ENCODE measurements at places on chromosomes 4 and X. TPM values are rescaled to one million over a fixed set of nuclear protein-coding genes. Genes with fewer than 3 reads are reported as not detected.

DNA sequence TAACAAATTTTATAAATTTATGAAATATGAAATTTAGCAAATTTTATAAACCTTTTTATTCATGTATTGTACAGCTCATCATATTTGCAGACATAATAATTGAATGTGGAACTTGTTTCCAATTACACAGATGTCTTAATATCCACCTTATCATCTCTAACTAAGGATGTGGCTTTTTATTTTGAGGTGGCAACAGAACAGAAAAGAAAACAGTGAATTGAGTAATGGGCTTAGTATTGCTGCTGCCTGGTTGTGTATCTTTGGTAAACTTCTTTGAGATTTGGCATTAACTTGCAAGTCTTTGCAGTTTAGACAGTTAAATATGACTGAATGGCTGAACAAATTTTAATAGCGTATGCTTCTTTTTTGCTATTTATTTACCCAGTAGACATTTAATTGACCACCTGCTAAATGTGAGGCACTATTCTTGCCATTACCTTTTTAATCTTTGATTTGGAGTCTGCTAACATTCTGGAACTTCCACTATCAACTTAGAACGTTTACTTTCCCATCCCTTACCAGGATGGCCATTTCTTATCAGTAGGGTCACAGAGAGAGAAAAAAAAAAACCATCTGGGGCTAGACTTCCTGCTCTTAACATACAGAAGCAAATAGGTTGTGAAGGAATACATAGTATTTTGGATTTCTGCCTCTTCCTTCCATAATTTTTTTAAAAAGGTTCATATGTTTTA is 44.8 kb downstream of the CLCN3 start:
- DNase-seq = no peak

DNA sequence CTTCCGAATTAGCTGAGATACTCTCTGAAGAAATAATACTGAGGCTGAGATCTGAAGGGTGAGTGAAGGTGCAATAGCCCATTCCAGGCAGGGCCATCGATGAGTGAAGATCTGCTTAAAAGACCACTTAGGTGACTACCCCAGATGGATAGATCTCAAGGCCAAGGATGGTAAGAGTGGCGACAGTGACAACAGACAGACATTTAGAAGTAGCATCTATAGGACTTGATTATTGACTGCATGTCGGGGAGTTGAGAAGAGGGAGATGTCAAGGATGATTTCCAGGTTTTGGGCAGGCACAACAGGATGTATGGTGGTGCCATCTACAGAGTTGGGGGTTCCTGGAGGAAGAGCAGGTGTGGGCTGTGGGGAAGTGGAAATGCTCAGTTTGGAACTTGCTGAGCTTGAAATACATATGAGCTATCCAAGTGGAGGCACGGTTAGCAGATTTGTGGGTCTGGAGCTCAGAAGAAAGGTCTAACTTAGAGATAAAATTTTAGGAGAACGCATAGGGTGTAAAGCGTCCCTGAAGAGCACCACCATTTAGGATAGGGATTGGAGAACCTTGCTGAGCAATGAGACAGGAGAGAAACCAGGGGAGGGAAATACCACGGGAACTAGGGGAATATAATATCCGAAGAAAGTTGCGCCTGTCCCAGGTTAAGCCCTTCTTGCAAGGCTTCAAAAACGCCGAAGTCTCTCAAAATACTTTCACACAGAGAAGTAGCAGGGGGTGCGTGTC is 688 bp downstream of the UFSP2 start:
- DNase-seq = no peak

DNA sequence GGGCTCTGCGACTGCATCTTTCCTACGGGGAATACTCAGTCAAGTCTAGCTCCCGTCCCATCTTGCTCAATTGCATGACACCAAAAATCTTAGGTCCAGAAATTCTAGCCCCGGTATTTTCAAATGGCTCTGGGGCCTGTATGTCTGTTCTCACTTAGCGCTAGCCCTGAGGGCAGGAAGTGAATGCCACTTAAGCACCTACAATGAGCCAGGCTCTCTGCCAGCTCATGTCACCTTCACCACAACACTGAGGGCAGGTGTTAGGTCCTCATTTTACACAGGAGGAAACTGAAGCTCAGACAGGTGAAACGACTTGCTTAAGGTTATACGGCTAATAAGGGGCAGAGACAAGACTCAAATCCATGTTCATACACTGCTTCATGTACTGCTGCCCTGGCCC is 282.8 kb downstream of the PPP1R2C start:
- DNase-seq = no peak

- no peak for DNase-seq
These were observed 36.6 kb downstream of the METTL14 start for GRCh38 chr4:118721752-118722151.

GRCh38 chr4:101348995-101349800 is 1.9 kb upstream of the PPP3CA start:
- DNase-seq = no peak

- no peak for DNase-seq
These were observed 6.6 kb downstream of the CCDC110 start for GRCh38 chr4:185464887-185465286.

DNA sequence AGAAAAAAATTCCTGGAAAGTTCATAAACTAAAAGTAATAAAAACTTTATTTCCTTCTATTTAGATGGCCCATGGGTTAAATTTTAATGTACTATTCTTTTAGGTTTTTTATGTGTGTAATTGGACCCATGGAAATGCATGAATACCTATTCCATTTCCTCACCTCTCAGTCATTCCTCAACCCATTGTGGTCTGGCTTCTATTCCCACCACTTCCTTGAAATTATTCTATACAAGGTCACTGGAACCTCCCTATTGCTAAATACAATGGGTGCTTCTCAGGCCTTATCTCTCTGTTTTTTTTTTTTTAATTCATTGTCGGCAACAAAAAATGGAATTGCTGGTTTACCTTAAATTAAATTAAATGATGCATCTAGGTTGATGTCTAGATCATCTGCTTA is 17.2 kb downstream of the SLC39A8 start:
- DNase-seq = no peak

GRCh38 chr4:82891707-82892466 is 934 bp upstream of the SEC31A start:
- no peak for DNase-seq

DNA sequence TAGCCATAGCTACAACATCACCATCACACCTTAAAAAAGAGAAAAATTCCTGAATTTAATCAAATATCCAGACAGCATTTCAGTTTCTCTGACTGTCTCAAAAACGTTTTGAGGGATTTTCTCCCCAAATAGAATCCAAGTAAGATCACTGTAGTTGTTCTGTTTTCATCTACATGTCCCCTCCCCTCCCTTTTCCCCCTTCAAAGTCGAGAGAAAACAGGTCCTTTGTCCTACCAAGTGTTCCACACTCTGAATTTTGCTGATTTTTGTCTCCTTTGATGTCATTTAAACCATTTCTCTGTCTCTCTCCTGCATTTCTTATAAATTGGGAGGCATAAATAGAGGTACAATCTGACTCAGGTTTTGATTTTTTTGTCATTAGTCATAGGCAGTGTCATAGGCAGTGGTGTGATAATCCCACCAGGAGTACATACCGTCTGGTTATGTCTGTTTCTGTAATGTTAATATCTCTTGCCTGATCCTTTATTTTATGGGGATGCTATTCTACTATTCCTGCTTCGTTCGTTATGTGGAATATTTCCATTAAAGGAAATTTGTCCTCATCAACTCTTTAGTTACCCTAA is 348.6 kb downstream of the PTTG2 start:
- DNase-seq = no peak

- DNase-seq = no peak
These were observed 1048.6 kb downstream of the PCDH7 start for GRCh38 chr4:31768756-31769155.

GRCh38 chrX:3160756-3161155 is 119.5 kb downstream of the ARSF start:
- DNase-seq = no peak

DNA sequence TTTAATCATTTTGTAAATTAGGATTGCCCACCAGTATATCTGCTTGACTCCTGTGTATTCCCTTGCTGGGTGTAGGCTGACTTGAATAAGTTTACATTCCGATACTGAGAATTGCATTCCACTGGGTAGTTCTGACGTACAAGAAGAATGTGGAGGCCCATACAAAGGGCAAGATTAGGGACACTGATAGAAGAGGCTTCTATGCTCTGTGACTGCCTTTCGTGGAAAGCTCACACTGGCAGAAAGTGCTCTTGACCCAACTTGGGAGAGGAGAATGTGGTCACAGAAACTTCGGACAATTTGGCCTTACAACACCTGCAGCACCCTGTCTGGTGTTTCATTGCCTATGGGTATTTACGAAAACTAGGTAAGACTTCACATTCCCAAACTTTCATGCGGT is 126.3 kb downstream of the RAPGEF2 start:
- DNase-seq = no peak

DNA sequence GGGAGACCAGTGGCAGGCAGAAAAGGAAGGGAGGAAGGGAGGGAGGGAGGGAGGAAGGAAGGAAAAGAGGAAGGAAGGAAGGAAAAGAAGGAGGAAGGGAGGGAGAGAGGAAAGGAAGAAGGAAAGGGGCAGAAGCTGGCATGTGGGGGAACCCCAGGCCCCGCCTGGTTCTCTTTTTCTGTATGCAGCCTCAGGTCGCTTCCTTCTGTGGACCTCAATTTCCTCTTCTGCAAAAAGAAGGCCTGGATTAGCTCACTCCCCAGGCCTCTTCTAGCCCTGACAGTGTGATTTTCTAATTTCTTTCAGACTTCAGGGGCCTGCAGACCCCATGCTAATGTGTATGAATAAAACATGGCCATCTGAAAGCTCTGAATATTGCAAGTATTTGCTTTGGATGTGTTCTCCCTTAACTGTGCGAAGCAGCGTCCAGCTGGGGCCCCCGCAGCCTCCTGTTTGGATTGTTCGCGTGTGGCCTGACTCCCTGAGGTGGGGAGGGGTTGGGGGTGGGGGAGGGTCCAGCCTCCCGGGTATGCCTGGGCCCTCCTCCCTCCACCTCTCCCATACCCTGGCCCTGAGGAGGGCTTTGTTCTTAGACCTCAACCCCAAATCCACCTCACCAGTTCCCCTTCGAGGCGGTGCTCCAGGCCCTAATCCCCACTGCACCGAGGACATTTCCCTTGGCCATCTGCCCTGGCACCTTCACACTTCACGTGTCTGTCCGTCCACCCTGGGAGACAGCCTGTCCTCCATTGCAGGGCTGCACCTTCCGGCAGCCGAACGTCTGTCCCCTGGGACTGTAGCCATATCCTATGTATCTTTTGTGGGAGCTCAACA is 199.9 kb upstream of the ATP6AP2 start:
- DNase-seq = no peak

GRCh38 chrX:7269991-7270390 is 122.0 kb upstream of the PUDP start:
- no peak for DNase-seq

DNA sequence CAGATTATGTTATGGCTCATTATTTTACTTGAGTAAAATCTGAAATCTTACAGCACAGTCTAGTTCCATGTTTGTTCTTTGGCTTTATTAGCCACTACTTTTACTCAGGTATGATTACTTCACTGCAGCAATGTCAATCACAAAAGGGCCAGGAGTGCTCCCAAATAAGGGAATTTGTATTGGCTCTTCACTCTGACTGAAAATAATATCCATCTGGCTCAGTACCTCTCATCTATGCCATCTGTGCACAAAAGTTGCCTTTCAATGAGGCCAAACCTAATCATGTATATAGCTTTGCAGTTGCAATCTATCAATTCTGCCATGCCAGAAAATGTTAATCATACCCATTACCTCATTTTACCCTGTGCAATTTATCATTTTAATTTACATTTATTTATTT is 161.1 kb downstream of the TECRL start:
- DNase-seq = no peak

DNA sequence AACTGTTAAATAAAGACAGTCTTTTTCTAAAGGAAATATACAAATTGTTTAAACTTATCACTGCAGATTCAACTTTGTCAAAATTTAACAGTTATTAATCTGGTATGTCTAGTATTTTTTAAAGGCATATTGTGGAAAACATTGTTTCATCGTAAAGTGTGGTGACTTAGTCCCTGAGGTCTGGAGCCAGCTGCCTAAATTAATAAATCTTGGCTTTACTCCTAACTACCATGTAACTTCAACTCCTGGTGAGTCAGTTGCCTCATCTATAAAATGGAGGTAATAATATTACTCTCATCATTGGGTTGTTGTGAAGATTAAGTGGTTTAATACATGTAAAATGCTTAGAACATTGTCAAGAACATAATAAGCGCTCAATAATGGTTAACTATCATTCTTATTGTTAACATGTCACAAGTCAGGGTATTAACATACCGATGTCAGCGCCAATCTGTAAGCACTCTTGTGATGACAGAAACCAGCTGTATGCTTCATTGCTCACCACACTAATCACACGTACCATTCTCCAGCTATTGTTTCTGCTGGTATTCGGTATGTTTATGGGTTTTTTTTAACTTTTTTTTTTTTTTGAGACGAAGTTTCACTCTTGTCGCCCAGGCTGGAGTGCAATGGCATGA is 14.1 kb upstream of the SMIM43 start:
- no peak for DNase-seq

DNA sequence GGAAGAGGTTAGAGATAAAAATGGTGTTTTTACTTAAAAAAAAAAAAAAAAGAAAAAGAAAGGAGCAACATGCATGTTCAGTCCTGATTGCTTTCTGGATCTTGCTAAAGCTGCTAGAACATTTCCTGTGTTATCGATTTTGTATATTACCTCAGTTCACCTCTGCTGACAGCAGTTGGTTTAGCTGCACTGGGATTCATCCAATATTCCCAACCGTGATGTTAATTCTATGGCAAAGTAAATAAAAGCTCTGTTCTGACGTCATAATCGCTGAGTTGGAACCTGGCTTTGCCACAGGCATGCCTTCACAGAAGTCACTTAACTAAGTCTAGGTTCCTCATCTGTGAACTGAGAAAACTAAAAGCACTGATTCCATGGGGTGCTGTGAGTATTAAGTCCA is 90.7 kb upstream of the SORBS2 start:
- no peak for DNase-seq

DNA sequence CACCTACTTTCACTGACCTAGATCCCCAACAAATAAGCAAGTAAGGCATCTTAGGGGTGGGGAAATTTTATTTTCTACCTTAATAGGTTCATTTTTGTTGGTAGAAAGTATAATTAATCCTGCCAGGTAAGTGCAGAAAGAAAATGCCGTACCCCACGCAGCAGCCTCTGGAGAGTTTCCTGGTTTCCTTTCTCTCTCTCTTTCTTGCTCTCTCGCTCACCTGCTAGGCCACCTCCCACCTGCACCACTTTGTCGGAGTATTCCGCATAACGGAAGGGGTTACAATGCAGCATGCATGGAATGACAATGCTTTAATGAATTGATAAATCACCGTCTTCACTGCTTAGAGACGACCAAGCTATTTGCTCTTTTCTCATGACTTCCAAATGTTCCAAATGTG is 101.0 kb downstream of the SCD5 start:
- DNase-seq = no peak

Gene NKX3-2
- total RNA-seq = not detected

Gene MAPK10
- not detected for total RNA-seq

Gene DRD5
- total RNA-seq = not detected

Gene REELD1
- total RNA-seq = 0.16 TPM

Gene ABLIM2
- 0.41 TPM for total RNA-seq

Gene TSPAN7
- 3.2 TPM for total RNA-seq

Gene FDCSP
- total RNA-seq = not detected

Gene CFAP99
- not detected for total RNA-seq

Gene CT45A10
- not detected for total RNA-seq

Gene SLC35A2
- total RNA-seq = 18.3 TPM

Gene SLC9A6
- total RNA-seq = 11.3 TPM
